Activated CD4-positive, alpha-beta T cell treated with anti-CD3 and anti-CD28 coated beads for 1 hour (primary cell): ENCODE measurements at places on chromosomes 5 and 9.
A peak's percentile ranks its signal among the peaks of the same experiment; 100 is the strongest.

GRCh38 chr9:136644343-136644592 lies 18.4 kb upstream of the EGFL7 start:
- no peak for DNase-seq

- DNase-seq = no peak
These were observed 160.0 kb upstream of the GNA14 start for GRCh38 chr9:77807846-77808750.

GRCh38 chr9:91302831-91303230 lies 58.9 kb downstream of the AUH start:
- no peak for DNase-seq

DNA sequence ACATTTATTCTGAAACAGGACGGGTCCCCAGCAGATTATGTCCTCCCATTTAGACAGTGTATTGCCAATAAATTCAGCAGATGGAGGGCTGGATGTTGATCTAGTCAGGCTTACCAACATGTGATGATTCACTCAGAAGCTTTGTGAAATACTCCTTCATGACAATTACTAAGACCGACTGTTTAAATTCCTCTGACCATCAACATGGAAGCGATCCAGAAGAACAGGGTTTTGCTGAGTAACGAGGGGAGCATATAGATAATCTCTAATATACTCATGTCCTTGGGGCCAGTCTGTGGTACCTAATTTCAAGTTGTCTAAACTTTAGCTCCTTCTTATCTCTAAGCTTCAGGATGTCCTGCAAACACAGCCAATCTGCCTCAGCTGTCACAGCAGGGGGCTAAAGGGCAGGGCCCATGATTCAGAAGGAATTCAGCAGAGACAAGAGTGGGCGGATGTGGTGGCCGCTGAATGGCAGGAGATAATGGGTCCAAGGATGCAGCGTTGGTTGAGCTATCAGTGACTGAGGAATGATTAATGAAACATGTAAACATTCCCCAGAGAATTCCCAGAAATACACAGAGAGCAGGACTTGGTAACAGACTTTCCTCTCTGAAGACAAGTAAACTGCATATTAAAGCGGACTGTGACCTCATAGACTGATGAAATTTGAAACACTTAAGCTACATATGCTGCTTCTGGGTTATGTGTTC lies 109.4 kb downstream of the ANKRD55 start:
- DNase-seq = no peak

DNA sequence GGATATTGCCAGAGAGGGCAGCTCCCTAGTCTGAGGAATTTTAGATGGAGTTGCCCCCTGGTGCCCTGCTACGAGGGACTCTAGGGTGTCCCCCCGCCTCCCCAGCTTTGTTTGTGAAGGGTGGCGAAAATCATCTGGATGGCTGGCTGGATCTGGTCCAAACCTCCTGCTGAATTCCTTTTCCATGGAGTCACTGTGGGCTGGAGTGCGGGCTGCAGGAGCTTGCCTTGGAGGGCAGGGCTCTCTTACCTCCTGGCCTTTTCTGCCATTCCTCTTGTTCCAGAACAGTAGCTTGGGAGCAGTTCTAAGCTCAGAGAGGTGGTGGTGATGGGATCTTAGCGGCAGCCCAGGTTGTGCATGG lies 2.1 kb downstream of the SYNPO start:
- DNase-seq = no peak

DNA sequence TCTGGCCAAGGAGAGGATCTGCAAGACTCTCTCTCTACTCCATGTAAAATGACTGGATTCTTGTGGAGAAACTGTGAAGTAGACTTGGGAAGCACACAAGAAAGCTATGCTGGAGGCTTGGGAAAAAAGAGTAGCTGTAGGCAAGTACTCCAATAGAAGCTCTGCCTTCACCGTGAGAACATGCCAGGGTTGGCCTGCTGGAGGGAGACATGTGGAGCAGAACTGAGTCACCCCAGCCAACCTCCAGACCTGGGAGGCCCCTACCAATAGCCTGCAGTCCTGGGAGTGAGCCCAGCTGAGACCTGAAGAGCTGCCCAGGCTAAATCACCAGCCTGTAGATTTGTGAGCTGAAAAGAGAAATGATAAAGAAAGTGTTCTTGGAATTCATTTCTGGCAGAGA lies 66.6 kb downstream of the DEPDC1B start:
- no peak for DNase-seq

GRCh38 chr5:144484124-144484897 lies 313.6 kb downstream of the KCTD16 start:
- no peak for DNase-seq

- no peak for DNase-seq
These were observed 1.2 kb upstream of the CDC14B start for GRCh38 chr9:96620832-96621269.

DNA sequence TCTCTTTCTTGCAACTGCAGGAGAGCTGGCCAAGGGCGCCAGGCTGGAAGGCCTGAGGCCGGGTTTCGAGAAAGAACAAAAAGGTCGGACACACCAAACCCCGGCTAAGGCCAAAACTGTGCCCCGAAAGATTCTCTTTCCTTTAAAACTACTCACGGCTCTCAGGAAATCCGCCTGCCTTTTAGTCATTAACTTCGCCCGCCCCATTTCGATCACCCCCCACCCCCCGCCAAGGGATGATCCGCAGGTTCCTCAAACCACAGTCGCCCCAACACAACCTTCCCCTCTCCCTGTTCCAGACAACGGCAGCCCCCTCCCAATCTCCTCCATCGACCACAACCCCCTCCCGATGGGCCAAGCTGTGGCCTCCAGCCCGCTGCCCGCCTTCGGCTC lies 536 bp downstream of the FEM1C start:
- DNase-seq = peak; percentile 24

DNA sequence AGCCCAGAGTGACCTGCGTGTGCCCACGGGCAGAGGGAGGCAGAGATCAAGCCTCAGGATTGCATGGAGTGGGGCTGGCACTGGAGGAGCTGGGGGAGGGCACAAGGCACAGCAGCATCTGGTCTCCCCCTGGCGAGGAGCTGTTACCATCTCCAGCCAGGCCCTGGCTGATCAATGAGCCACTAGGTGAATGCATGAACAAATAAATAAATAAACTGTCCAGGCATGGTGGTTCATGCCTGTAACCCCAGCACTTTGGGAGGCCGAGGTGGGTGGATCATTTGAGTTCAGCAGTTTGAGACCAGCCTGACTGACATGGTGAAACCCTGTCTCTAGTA lies 14.3 kb upstream of the PSMB7 start:
- DNase-seq = no peak

DNA sequence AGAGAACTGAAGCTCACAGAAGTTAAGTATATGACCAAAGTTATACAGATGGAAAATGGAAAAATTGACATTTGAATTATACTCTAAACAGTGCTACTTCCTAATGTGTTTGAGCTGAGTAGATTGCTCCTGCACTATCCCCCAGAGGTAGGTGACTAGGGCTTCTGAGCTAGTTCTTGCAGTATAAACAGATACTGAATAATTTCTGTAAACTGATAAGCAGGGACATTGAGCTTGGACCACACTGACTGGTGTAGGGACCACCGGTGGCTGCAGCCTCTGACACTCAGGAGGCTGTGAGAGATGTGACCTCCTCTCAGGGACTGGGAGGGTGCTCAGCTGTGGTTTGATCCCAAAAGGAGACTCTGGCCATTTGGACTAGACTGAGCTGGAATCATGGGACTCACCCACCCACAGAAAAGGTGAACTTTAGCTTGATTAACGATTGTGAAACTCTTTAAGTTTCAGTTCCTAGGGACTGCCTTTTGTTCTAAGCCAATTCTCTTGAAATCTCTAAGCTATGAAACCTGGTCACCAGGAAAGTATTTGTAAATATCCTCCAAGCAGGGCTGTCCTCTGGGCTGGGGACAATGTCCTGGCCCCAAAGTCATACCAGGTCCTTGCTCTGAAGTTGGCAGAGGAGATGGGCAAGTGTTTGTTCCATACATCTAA lies 291.5 kb downstream of the SEC61B start:
- no peak for DNase-seq

- no peak for DNase-seq
These were observed 2.2 kb downstream of the CDH12 start for GRCh38 chr5:22850981-22851380.

- DNase-seq = no peak
These were observed at the start of gene GZMA for GRCh38 chr5:55102348-55102747. Gene GZMA (plus strand): TSS chr5:55102646. CDS start chr5:55102683, 37 bp downstream.

DNA sequence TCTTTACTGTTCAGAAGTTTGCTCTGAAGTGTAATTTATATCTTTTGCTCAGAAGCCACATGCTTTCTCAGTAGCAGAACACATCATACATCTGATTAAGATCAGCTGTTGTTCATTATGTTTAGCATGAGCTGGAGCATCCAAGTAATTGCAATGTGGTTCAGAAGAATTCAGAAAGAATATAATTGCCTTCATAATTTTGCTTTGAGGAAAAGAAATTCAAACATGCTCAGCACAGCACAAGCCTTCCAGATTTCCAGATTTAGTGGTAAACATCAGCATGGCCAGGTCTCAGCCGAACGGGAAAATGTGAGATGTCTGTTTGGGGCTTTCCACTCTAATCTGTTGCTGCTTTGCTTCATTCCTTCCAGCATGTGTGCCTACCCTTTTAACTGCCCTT lies 65.9 kb downstream of the ITGA1 start:
- DNase-seq = no peak

- DNase-seq = no peak
These were observed 60.8 kb downstream of the RFK start for GRCh38 chr9:76333388-76333787.

DNA sequence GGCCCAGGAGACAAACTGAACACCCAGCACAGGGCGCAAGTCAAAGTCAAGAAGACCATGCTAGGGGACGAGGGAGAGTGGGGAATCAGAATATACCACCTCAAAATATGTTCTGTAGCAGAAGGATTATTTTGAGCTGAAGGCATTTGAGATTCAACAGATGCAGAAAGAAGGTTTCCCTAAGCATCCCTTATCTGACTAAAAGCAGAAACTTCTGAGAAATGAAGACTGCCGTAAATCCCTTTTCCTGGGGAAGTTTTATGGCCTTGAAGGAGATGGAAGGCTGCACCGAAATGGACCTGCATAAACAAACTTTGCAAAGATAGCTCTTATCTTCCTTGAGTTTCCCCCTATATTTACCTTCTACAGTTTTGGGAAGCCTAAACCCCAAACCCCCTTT lies 72.8 kb downstream of the PTTG1 start:
- no peak for DNase-seq

GRCh38 chr5:178116143-178116885 lies 3.0 kb downstream of the N4BP3 start:
- peak; percentile 30 for DNase-seq

- no peak for DNase-seq
These were observed 11.7 kb upstream of the IRF1 start for GRCh38 chr5:132501961-132502931.

GRCh38 chr5:144142139-144142823 lies 28.2 kb downstream of the YIPF5 start:
- no peak for DNase-seq

- DNase-seq = no peak
These were observed 126.9 kb upstream of the ATP10B start for GRCh38 chr5:160978944-160979343.

- no peak for DNase-seq
These were observed 84.3 kb downstream of the SLF1 start for GRCh38 chr5:94702729-94703128.

- DNase-seq = no peak
These were observed 2.4 kb downstream of the TLE4 start for GRCh38 chr9:79574136-79574535.

DNA sequence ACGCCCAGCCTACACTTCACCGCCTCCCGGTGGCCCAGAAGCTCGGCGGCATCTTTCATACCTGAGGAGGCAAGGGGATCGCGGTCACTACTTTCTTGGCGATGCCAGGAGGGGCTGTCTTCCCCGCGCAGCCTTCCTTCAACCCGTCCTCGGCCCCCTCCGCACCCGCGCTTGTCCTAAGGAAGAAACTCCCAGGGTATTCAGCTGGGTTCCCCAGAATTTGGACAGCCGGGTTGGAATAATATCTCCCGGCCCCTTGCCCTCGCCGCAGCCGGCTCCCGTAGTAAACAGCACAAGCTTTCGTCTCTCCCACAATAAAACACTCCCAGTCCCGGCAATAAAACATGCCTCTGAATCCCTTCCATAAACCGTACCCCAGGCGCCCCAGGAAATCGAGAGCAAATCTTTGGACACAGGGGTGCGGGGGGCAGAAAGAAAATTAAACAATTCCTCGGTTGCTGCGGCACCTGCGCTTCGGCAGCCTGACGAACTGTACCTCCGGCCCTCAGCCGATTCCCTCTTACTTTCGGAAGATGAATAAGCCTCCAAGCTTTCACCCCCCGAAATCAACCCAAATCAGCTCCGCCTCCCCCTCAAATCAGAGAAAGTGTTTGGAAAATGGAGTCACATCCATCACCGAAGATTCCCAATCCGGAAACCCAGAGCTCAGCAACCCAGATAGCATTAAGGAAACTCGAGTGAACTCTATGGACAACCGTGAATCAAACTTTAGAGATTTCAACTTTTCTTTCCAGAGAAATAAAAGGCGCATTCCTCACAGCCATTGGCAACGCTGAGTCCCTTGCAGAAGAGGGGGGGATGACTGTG lies 1.1 kb downstream of the OTP start:
- DNase-seq = no peak

- no peak for DNase-seq
These were observed 126.1 kb upstream of the PITX1 start for GRCh38 chr5:135160036-135160675.

DNA sequence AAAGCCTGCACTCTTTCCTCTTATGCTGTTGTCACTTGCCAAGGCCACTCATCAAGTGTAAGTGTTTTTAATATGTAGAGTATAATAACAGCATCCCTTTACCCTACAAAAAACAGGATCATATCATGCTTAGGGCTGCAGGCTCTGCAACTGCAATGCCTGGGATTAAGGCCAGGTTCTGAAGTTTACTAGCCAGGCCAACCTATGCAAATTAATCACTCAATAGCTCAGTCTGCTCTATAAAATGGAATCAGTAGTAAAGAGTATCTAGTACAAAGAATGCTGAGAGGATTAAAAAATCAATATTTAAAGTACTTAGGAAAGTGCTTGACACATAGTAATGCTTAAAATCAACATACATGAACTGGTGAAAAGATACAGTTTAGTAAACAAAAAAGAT lies 253.3 kb downstream of the EDIL3 start:
- DNase-seq = no peak

DNA sequence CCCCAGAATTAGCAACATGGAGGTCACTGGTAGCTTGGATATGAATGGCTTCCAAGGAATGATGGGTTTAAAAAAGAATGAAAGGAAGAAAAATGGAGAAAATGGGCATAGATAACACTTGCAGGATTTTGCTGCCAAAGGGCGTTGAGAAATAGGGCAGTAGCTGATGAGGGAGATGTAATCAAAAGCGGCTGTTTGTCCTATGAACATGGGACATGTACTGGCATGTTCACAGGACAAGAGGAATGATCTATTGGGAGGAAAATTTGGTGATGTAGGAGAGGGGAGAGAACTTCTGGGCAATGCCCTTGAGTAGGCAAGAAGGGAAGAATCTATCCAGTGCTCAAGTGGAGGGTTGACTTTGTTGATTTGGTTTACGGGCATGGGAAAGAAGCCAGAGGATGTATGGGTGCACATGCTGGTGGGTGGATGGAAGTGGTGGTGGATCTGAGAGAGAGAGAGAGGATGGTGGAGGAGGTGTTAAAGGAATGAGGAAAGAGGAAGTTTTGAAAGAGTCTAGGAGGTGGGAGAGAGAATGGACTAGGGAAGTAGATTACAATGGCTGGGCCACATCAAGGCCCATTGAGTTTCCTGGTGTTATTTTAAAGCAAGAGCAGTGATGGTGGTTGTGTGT lies 115.1 kb upstream of the MVB12B start:
- DNase-seq = no peak
